ENCODE measurements at places on chromosomes 6 and 20.

- no peak for DNase-seq
Observed at GRCh38 chr20:46229478-46230105, 78.7 kb downstream of the CDH22 start.

DNA sequence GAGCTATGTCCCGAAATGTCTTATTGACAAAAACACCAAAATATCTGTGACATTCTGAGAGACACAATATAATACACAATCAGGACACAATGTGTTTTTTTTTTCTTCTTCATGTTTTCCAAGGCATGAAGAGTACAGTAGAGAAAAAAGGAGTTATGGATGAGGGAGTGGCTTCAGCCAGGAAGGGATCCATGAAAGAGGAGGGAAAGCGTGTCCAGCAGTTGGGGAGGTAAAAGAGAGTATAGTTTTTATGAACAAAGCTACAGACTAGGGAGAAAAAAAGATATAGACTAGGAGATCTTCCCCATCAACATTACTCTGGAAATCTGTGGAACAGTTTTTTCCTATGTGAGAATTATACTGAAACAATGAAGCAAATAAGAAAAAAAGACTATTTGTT lies 38.9 kb upstream of the PRIM2 start:
- DNase-seq: no peak

- DNase-seq: no peak
Observed at GRCh38 chr6:27177485-27178406, 69.8 kb upstream of the PRSS16 start.

- DNase-seq: no peak
Observed at GRCh38 chr20:8372824-8373380, 240.8 kb downstream of the PLCB1 start.

GRCh38 chr6:39818695-39819094 lies 26.5 kb downstream of the DAAM2 start:
- no peak for DNase-seq

DNA sequence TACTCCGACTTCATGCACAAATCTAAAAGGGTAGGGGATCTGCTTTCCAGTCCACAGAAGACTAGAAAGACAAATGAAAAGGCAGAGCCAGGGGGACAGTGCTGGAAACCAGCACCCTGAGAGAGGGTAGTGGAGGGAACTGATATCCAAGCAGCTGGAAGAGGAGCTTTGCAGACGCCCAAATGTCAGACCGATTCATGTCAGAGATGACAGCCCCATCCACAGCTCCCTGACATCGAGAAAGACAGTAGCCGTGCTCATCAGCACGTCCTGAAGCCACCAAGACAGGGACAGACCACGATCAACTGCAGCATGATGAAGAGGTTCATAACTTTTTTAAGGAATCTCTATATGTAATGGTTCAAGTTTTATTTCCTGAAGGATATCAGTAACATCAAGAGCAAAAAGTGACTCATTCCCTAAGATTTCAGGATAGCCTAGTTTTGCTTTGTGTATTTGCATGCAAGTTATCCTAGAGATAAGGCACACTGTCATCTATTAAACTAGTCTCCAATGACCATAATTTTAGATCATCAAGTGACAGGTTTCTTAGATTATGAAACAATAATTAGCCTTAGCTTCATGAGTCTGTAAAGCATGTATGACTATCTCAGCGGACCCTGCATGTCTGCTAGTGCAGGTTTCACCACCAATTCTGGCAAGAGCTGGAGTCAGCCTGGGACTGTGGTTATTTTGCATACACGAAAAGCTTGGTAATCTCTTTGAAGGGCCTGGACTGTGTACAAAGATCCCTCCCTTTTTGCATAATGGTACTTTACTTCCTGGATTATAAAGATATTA lies 43.0 kb downstream of the PRDM1 start:
- no peak for DNase-seq

- DNase-seq: no peak
Observed at GRCh38 chr6:38151580-38152500, 332.3 kb downstream of the ZFAND3 start.

DNA sequence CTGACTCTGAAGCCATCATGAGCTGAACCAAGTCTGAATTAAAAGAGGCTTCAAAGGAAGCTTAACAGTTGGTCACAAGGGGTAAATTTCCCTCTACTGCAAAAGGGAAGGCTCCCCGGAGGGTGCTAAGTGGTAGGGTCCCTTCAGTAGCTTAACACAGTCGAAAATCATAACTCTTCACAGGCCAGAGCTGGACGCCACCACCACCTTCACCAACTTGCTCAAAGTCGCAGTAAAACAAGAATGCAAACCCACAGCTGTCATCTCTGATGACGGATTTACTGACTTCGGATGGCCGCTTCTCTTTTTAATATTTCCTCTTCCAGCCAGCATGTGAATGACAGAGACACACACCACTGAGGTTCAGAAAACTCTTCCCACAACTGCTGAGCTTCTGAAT lies 144.7 kb upstream of the FBXL4 start:
- no peak for DNase-seq

GRCh38 chr6:28542440-28543296 lies 17.0 kb downstream of the GPX5 start:
- DNase-seq: peak; percentile 27

DNA sequence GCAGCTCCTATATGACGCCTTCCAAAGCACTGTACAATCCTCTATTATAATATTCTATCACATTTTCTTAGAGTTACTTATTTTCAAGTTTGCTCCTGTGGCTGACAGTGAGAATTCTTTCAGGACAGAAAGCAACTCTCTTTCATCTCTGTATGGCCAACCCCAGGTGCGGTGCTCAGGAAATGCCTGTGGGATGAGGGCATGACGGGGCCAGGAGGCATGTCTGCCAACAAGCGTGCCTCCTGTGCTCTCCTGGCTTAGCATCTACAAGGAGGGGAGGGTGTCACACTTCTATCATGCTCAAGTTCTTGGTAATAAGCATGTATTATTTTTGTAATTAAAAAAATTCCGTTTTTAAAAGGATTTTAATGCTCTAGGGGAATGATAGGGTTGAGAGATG lies 11.4 kb downstream of the MRPL14 start:
- DNase-seq: no peak

GRCh38 chr6:16196260-16196983 lies 42.0 kb upstream of the GMPR start:
- DNase-seq: no peak

DNA sequence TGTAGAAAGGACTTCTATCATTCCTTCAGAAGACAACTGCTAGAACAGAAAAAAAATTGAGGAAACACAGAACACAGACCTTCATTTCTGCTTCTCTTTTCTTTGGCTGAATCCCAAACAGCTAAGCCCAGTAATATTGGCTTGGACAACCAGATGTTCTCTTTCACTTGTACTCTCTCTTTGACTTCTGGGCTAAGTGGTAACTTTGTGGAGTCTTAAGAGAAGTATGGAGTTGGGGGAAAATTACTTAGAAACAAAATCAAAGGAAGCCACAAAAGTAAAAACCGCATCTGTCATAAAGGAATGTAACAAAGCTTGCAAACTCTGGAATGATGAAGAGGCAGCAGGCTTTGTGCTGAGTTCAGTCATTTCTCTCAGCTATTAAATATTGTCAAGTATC lies 587.5 kb downstream of the CBLN4 start:
- no peak for DNase-seq

DNA sequence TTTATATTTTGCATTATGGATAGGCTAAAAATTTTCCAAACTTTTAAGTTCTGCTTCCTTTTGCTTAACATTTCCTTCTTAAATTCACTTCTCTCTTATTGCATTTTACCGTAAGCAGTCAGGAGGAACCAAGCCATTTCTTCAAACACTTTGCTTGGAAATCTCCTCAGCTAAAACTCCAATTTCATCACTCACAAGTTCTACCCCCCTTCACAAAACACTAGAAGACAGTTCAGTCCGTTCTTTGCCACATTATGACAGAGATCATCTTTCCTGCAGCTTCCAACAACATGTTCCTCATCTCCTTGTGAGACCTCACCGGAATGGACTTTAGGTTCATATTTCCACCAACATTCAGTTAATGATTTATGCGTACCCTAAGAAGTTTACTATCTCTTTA lies 79.2 kb upstream of the LY86 start:
- no peak for DNase-seq

DNA sequence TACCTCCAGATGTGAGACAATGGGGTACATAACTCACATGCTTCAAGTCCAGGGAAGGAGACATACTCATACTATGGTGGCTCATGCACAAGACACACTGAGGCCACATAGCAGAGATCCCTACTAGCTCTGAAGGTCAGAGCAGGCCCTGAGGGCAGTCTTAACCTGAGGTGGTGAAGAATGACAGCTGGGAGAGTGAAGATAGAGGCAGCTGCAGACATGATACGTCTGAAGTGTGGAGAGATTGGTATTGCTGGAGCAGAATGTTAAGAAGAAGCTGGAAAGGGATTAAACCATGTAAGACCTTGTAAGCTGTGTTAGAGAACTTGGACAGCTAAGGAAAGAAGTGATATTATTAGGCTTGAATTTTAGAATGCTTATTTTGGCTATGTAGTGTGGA lies 32.9 kb downstream of the PGM3 start:
- no peak for DNase-seq

DNA sequence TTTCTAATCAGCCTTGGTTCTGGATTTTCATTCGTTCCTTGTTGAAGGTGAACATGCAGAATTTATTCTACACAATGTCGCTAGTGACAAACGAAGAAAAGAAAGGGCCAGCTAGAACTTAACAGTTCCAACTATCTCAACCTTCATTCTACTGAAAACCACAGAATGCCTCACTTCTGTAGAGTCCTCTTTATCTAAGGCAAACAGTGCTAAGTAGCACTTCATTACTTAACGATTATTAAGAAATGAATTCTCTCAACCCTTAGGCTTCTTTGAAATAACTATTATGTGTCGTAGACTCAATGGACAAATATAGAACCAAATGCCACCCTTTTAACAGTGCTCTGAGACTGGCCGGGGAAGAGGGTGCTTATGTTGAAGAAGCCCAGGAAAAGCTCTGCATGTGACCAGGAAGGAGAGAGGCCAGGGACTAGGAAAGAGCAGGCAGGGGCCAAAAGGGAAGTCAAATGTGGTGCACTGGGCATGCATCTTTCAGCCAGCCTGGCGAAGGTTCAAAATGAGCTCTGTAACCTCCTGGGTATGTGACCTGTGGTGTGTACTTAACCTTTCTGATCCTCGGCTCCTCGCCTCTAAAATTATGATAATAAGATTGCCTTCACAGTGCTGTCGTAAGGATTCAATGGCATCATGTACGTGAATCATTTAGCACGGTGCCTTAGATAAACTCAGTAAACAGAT lies 55.4 kb upstream of the BMP2 start:
- no peak for DNase-seq

DNA sequence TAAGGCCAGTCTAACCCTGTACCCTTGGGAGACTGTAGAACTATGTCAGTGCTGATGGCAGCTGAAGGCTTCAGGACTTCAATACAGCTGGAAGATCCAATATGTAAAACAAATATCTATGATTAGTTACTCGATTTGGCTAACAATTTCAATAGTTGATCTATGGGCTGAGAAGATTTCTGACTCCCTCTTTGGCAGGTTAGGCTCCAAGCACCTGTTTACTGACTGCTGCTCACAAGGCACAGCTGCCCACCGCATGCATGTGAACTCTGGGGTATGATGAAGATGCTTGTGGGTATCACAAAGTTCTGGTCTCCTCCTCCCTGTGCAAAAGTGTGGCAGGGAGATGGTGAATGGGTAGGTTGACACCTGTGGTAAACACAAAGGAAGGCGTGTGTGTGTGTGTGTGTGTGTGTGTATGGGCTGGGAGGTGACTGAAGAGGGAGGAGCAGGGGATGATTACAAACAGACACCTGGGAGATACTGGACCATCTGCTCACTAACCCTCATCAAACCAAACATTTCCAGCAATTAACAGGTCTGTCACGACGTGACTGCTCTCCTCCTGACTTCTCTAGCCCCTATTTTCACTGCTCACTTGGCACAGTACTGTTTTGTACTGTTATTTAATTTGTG lies 18.1 kb downstream of the ELMO2 start:
- DNase-seq: no peak

DNA sequence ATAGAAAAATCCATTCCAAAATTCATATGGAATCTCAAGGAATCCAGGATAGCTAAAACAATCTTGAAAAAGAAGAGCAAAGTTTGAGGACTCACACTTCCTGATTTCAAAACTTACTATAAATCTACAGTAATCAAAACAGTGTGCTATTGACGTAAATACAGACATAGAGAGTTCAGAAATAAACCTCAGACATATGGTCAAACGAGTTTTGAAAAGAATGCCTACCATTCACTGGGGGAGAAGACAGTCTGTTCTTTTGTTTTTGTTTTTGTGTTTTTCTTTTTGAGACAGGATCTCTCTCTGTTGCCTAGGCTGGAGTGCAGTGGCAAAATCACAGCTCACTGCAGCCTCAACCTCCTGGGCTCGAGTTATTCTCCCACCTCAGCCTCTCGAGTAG lies 25.3 kb upstream of the PROKR2 start:
- DNase-seq: no peak

- peak; percentile 43 for DNase-seq
Observed at GRCh38 chr6:136317021-136317694, 27.5 kb upstream of the BCLAF1 start.

DNA sequence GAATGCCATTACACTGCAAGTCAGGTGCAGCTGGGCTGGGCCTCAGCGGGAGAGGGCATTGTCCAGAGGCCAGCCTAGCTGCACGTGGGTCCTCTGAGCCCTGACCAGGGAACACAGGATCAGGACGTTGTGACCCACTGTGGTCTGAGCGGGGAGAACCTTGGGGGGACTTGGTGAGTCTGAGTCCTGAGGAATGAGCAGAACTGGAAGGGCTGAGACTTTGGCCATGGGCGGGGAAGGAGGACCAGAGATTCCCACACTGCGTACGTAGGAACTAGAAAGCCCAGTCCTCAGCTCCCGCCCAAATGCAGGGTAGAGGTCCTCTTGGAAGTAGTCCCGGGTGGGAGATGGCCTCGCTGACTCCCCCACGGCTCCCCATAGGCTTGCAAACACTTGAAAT lies 42.5 kb downstream of the GABRR2 start:
- no peak for DNase-seq

GRCh38 chr20:48758206-48758820 lies 69.5 kb downstream of the PREX1 start:
- no peak for DNase-seq

GRCh38 chr20:33415948-33416347 lies 14.6 kb upstream of the CDK5RAP1 start:
- no peak for DNase-seq

GRCh38 chr6:14965424-14966075 lies 280.3 kb upstream of the JARID2 start:
- no peak for DNase-seq

- DNase-seq: no peak
Observed at GRCh38 chr6:132298344-132298949, 102.8 kb downstream of the MOXD1 start.

- no peak for DNase-seq
Observed at GRCh38 chr20:58585753-58586540, 65.1 kb upstream of the STX16 start.

DNA sequence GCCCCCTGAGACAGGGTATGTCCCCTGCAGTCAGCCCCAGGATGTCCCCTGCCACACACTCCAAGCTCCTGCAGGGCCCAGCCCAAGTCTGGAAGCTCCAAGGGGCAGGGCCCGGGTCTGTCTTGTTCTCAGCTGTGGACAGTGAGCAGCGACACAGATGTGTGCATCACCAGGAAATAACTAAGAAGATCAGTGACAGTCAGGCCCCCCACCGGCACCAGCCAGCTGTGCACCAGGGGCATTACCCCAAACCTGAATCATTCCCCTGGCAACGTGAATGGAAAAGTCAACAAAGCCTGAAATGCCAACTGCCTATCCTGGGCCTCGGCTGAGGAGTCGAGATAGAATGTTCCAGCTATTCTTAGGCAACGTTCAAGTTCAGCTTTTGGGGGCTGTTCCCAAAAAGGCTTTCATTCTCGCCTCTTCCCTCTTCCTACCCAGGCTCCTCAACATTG lies 105.0 kb downstream of the PREX1 start:
- no peak for DNase-seq
